Activated naive CD4-positive, alpha-beta T cell (primary cell): ENCODE measurements at places on chromosomes 3 and 15.

DNA sequence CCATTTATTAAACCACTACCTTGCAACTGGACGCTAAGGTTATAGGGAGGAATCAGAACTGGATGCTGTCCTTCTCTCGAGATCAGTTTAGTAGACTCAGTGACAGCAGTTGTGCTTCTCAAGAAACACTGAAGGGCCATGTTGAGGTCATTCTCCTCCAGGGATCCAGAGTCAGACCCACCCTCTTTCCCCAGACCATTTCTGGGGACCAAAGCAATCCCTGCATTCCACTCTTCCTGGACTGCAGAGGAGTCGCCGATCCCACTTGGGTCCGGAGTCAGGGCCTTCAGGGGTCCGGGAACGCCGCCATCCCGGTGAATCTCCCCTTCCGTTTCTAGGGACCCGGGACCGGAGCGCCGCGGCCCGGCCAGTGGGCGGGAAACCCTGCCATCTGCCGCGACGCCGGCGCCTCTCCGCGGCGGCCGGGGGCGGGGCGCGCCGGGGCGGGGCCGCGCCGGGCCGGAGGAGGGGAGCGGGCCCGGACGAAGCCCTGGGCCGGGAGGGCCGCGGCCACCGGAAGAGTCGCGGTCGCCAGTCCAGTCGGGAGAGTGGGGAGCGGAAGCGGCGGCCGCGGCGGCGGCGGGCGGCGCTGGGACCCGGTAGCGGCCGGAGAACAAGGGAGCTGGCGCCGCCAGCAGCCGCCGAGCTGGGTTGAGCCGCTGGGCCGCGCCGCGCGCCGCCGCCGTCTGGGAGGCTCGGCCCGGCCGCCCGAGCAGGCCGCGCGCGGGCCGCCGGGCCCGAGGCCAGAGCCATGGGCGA is at the start of gene DVL3:
DVL3 (plus strand) TSS at position 493 of the 759 bp plus-strand sequence; CDS start at position 752, 259 bp downstream.
- no peak for DNase-seq

DNA sequence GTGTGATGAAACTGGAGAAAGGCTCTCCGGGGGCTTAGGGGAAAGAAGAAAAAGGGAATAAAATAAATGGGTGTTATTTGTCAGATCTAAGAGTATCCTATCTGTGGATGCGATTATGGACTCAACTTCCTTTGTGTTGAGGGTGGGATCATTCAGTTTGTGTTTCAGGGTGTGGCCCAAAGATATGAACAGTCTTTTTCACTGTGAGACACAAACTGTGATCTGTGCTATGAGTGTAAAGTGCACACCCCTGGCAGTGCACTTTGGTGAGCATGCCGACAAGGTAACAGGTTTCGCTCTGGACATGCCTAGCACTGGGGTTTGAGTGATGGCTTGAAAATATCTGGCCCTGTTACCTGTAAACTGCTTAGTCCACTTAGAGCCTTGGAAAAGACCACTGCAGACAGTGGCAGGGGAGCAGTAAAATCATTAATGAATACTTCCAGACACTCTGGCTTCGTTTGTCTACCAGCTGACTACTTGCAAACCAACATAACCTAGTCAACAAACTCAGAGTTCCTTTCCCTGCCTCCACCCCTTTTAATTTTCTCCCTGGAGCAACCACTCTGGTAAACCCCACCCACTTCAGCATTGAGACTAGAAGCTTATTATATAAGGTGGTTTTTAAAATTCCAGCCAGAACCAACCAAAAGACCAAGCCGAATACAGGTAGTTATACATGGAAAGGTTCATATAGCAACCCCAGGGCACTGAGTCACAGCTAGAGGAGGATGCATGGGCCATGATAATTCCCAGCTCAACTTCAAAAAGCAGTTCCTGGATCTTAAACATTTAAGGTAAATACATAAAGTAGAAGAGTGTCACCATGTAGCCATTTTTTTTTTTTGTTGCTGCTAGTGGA is 55.1 kb downstream of the TAMM41 start:
- DNase-seq: no peak

GRCh38 chr15:54772663-54773062 is 424.1 kb downstream of the RSL24D1 start:
- no peak for DNase-seq

DNA sequence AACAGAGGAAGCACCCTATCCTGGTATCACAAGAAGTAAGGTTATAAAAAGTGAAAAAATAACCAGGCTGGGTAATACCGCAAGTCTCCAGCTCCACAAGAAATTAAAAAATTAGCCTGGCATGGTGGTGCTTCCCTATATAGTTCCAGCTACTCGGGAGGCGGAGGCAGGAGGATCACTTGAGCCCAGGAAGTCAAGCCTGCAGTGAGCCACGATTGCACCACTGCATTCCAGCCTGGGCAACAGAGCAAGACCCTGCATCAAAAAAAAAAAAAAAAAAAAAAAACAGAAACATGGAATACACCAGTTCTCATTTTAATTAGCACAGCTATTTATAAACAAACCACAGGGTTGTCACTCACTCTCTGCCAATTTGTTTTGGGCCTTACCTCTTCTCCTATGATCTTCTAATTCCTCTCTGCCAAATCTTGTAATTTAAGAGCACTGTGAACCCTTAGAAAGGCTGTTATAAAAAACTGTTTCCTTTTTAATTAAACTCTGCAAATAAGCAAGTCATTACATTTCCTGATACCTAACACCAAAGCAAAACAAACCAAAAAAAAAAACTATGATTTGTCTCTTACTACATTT is 22.6 kb downstream of the DCUN1D1 start:
- DNase-seq: no peak
